Astrocyte of the spinal cord (primary cell): ENCODE measurements at places on chromosomes 11 and 22.
A peak's percentile ranks its signal among the peaks of the same experiment; 100 is the strongest.

- DNase-seq = no peak
Measured at GRCh38 chr22:39368461-39368911, 18.7 kb downstream of the SYNGR1 start.

DNA sequence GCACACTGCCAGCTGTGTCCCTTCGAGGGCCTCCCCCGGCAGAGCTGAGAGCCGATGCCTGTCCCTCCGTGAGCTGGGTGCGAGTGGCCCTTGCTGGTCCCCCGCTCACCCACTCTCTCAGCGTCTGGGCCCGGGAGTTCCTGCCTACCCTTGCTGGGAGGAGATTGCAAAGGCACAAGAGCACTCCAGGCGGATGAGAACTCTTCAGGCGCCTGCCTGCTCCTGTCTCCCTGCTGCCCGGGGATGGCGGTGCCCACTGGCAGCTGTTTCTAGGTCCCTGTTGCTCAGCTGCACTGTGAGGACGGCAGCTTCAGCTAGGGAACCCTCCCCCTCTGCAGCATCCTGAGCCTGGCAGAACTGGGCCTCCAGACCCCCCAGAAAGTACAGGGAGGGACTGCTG is 61.1 kb downstream of the FLRT1 start:
- no peak for DNase-seq

GRCh38 chr11:12235947-12236743 is 125.8 kb downstream of the MICAL2 start:
- DNase-seq = peak; percentile 85

DNA sequence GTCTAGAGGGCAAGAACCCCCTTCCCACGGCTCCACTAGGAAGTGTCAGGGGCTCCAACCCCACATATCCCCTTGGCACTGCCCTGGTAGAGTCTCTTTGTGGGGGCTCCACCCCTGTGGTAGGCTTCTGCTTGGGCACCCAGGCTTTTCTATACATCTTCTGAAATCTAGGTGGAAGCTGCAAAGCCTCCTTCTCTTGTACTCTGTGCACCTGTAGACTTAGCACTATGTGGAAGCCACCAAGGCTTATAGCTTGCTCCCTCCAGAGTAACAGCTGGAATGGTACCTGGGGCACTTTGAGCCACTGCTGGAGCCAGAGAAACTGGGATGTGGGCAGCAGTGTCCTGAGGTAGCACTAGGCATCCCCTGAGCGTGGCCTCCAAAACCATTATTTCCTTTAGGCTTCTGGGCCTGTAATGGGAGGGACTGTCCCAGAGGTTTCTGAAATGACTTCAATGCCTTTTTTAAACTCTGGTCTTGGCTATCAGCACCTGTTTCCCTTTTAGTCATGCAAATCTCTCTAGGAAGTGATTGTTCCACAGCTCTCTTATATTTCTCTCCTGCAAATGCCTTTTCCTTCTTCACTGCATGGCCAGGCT is 68.4 kb downstream of the TRAF6 start:
- no peak for DNase-seq

DNA sequence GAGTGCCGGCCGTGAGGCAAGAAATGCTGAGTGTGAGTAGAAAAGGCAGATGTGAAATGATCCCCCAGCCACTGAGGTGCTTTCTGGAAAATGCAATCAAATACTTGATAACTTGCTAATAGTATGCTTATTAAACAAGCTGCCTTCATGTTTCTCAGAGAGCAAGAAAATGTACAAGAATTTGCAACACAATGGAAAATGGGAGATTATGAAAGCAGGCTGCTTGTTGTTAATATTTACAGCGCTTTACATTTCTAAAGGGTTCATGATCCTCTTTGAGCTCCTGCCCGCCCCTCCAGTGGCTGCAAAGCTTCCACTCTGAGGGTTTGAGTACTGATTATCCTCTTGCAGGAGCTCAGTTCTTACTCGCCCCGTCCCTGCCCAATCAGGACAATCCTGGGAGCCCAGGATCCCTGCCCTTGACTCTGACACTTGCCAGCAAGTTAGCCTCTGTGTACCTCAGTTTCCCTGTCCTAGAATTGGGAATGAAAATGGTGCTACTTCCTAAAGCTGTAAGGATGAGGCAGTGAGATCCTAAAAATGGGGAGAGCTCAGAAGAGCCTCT is 645.1 kb downstream of the TBC1D22A start:
- no peak for DNase-seq

DNA sequence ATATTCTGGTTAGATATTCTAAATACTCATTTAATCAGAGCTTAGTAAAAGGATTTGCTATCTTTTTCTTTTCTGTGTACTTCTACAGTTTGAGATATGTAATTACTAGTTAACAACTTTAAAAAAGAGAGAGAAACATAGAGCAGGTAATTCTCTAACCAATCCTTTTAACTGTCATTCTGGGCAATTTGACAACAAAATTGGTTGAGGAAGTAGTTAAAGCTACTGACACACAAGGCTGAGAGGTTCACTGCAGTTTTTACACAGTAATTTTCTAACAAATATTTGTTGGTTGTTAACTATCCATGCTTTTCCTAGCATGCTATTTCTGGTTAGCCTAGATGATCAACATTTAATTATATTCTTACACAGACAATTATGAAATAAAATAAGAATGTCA is 3.6 kb downstream of the SOX6 start:
- DNase-seq = no peak

GRCh38 chr11:123083623-123084029 is 21.7 kb upstream of the HSPA8 start:
- DNase-seq = peak; percentile 97
